ENCODE measurements at places on chromosomes 3 and 15.
A peak's percentile ranks its signal among the peaks of the same experiment; 100 is the strongest.

GRCh38 chr15:71278989-71279756, 163.9 kb downstream of the THSD4 start:
- no peak for DNase-seq

GRCh38 chr15:25787381-25787780, 75.7 kb downstream of the ATP10A start:
- no peak for DNase-seq

GRCh38 chr15:52254391-52254790, 41.2 kb downstream of the MYO5C start:
- no peak for DNase-seq

- DNase-seq = no peak
Observed at GRCh38 chr3:11711876-11712275, 68.2 kb upstream of the VGLL4 start.

- DNase-seq = no peak
Observed at GRCh38 chr15:76168237-76168984, 108.6 kb downstream of the TMEM266 start.

- DNase-seq = no peak
Observed at GRCh38 chr3:107205358-107205757, 171.9 kb upstream of the CCDC54 start.

- DNase-seq = no peak
Observed at GRCh38 chr3:12588039-12589009, 31.4 kb downstream of the MKRN2 start.

- DNase-seq = no peak
Observed at GRCh38 chr3:55449527-55449926, 37.6 kb downstream of the WNT5A start.

DNA sequence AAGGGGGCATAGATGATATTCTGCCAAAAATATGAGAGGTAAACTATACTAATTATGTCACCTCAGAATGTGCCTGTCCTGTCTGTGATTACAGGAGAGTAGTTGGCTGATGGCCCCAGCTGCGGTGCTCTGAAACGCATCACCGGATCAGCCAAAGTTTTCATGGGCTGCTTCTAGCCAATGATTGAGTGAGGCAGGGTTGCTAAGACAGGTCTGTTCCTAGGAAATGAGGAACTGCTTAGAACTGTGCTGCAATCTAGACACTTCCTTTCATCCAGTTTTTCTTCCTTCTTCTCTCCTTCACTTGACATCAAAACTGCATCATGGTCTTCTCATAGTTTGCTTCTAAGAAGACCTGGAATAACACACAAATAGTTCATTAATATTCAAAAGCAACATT, 124.0 kb downstream of the KCNH8 start:
- no peak for DNase-seq

- DNase-seq = no peak
Observed at GRCh38 chr3:32593903-32594525, 23.4 kb upstream of the DYNC1LI1 start.

DNA sequence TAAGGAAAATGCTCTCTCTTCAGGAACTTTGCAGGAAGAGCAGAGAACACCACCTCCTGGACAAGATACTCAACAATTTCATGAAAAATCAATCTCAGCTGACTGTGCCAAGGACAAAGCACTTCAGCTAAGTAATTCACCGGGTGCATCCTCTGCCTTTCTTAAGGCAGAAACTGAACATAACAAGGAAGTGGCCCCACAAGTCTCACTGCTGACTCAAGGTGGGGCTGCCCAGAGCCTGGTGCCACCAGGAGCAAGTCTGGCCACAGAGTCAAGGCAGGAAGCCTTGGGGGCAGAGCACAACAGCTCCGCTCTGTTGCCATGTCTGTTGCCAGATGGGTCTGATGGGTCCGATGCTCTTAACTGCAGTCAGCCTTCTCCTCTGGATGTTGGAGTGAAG, 200.5 kb downstream of the AKAP13 start:
- DNase-seq = peak; percentile 40

- no peak for DNase-seq
Observed at GRCh38 chr15:90419206-90419605, 31.2 kb downstream of the IQGAP1 start.

- no peak for DNase-seq
Observed at GRCh38 chr3:114436182-114436581, 142.4 kb downstream of the TIGIT start.

- DNase-seq = no peak
Observed at GRCh38 chr3:37945156-37945806, 45.3 kb upstream of the VILL start.

DNA sequence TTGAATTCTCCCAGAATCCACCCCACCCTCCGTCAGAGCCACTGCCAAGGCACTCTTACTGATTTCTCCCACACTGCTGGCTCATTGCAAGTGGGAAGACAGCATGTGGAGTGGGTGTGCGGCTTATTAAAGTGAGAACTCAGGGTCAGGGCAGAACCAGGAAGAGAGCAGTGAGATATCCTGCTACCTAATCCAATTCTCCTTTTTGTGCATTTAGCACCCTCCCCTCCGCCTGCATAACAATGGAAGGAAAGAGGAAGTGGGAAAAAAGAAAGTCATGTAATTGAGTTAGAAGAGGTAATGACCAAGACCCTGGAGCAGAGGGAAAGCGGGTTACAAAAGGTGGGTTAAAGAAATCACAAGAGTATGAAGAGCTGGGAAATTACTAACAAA, 27.8 kb upstream of the PIK3CB start:
- no peak for DNase-seq

DNA sequence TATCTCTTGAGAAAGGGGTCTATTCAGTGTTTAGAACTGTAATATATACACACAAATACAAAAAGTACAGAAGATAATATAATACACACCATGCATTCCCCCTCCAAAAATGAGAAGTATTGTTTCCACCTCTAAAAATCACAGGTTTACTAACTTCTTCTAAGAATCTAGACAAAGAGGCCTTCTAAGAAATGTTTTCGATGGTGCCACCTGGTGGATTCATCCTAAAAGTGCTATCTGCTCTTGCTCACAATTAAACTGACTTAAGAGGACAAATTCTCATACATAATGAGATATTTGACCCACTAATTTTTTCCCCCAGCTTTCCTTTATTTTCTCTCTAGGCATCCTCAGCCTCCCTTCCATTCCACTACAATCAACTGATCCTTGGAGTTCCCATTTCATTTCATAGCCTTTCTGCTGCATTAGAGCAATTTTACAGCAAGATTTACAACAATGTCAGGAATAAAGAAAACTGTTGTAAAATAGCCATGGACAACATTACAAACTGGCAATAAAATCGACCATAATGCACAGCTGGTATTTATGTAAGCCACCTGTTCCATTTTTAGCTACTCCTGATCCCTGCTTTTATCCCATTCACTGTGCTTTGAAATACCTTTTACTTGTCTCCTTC, 124.6 kb downstream of the ARRDC4 start:
- no peak for DNase-seq

DNA sequence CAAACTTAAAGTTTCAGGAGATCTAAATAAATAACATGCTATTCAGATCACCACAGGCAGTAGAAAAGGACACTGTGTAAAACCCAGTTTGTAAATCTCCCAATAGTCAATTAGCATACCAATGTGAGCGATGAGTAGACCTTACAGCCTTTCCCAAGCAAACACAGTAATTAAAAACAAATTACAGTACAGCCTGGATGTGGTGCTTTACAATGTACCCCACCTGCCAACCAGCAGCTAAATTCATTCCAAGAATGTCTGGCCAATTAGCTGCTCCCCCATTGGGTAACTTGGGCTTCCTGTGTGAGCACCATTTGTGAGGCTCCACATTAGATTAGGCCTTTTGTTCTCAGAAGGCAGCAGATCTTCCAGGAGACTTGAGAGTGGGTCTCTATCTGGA, 635.0 kb downstream of the TBL1XR1 start:
- DNase-seq = no peak

DNA sequence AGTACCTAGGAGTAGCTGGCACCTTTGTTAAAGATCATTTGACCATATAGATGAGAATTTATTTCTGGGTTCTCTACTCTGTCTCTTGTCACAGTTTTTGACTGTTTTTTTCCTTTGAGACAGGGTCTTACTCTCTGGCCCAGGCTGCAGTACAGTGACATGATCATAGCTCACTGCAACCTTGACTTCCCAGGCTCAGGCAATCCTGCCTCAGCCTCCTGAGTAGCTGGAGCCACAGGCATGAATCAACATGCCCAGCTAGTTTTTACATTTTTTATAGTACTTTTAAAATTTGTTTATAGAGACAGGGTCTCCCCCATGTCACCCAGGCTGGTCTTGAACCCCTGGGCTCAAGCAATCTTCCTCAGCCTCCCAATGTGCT, 45.0 kb downstream of the BCL2L10 start:
- DNase-seq = no peak

DNA sequence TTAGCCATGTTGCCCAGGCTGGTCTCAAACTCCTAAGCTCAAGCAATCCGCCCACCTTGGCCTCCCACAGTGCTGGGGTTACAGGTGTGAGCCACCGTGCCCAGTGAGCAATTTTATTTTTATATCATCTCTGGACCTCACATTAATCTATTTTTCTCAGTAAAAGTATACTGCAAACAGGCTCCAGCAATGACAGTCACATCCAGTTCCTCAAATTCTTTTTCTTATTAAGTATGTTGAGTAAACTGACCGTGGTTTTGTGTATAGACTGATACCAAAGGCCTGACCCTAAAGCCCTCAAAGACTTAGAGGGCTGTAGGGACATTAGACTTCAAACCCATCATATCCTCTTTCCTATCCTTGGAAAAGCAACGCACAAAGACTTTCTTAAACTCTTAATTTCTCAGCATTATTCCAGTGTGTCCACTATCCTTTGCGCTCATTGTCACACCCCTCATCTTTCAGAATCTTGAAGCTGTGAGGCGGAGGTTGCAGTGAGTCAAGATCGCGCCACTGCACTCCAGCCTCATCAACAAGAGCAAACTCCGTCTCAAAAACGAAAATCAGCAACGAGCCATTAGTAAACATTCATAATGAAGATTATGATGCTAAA, 2.0 kb downstream of the NGLY1 start:
- DNase-seq = no peak

- no peak for DNase-seq
Observed at GRCh38 chr3:12541625-12542024, 3.7 kb downstream of the MKRN2OS start.

- DNase-seq = peak; percentile 9
Observed at GRCh38 chr15:35078221-35078915, 6.7 kb downstream of the NANOGP8 start.

GRCh38 chr3:177236704-177237103, 39.4 kb upstream of the TBL1XR1 start:
- no peak for DNase-seq

DNA sequence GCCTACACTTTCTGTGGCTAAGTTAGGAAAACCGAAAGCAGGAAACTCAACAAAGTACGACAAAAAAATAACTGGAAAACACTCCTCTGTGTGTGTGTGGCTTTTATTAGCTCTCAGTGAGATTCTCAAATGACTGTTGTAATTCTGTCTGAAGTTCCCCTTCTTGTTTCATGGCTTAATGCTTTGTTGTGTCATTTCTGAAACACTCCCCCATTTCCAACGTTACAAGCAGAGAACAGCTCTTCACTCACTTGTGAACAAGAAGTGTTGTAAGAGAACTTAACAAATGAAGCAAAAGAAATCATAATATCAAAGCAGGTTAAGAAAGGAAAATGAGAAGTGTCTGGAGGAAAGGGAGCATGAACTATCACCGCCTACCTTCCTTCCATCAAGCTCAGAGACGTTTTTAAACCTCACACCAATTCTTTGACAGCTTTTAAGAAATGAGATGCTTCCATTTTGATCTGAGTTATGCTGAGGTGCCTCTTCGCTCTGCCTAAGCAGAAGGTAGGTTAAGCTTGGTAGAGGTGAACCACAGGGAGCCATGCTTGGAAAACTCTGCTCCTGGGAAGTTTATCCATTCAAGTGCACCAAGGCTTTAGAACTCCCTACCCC, 12.4 kb upstream of the SEC62 start:
- no peak for DNase-seq

GRCh38 chr3:59759298-59760031, 709.6 kb upstream of the CFAP20DC start:
- DNase-seq = no peak

DNA sequence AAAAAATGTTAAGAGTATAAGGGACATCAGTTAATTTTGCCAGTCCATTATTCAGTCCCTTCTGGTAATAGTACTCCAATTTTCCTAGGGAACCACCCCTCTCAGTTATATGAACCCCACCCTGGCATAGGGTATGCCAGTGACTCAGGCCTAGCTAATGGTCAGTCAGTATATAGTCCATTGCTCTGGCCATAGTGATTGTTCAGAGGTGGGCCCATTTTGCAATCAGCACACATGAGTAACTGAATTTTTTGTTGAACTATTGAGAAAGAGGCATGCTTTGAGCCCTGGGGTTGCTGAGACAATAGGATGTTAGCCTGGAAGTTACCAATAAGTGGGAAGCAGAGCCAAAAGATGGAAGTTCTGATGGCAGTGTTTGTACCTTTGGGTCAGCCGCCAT, 4.1 kb downstream of the LRCH3 start:
- DNase-seq = no peak

GRCh38 chr3:26712211-26713026, 89.8 kb downstream of the LRRC3B start:
- DNase-seq = no peak

DNA sequence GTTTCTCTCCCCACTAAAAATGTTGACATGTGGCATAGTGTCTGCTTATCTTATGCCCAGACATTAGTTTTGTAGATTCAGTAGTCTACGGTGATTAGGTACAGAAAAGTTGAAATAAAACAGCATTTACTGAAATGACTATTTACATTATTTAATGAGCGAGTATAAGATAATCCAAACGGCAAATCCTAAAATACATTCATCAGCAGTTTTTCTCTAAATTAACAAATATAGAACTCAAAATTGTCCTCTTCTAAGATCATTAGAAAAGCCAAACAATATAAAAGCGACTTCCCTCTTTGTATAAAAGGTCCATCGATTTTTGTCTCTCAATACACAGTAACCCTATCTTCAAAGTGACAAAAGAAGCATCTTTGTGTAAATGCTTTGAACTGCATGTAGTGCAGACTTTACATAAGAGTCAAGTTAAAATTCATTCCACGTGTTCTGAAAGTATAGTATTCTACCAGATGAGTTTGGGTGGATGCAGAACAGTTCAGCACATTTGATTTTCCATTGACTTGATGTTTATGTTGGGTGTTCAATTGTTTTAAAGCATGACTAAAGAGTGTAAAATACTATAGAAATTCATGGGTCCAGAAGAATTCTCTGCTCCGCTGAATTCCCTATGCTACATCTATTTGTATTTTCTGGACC, 480.8 kb upstream of the DPH6 start:
- DNase-seq = no peak

All from effector CD4-positive, alpha-beta T cell (primary cell).